Colonic mucosa (tissue), 4 donors: ENCODE measurements at places on chromosomes 3 and 15. TPM values are rescaled to one million over a fixed set of nuclear protein-coding genes. Genes with fewer than 3 reads are reported as not detected.

GRCh38 chr3:126548556-126549466 lies 9.9 kb downstream of the C3orf22 start:
- no peak overlapping the region for H3K27ac ChIP-seq
- H3K4me1 ChIP-seq = no peaks in the 10 kb centered on the region
- H3K4me3 ChIP-seq = no peak overlapping the region
- no peaks in the 10 kb centered on the region for H3K36me3 ChIP-seq
- H3K27me3 ChIP-seq = no peaks in the 10 kb centered on the region
- peak; percentile 11 for DNase-seq

GRCh38 chr3:128813097-128813496 lies 66.3 kb upstream of the ACAD9 start:
- H3K27ac ChIP-seq = no peak overlapping the region
- DNase-seq = no peak
- no peaks in the 10 kb centered on the region for H3K4me1 ChIP-seq
- no peaks in the 10 kb centered on the region for H3K27me3 ChIP-seq
- no peak overlapping the region for H3K4me3 ChIP-seq

- H3K4me3 ChIP-seq = no peak overlapping the region
- H3K36me3 ChIP-seq = no peaks in the 10 kb centered on the region
These were observed 6.4 kb downstream of the SUCNR1 start for GRCh38 chr3:151879679-151880415.

DNA sequence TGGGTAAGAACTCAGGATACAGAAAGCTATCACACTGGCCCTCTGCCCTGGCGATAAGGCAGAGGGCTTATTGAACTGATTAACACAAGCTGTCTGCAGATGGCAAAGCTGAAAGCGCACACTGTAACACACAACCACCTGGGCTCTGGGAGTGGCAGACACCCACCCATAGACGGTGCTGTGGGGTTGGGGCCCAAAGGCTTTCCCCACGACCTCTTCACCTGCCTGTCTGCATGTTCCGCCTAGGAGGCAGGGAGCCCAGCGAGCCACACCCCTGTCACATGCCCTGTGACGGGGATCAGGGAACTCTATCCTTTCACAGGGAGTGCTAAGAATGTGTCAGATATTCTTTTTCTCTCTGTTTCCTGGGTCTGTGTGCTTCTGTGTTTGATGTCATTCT lies 12.1 kb upstream of the TFG start:
- no peaks in the 10 kb centered on the region for H3K4me1 ChIP-seq
- no peaks in the 10 kb centered on the region for H3K36me3 ChIP-seq
- no peak overlapping the region for H3K4me3 ChIP-seq
- no peak for DNase-seq

GRCh38 chr3:183797996-183798395 lies 27.4 kb downstream of the MAP6D1 start:
- H3K4me3 ChIP-seq = no peak overlapping the region
- H3K27ac ChIP-seq = no peak overlapping the region
- H3K27me3 ChIP-seq = no peaks in the 10 kb centered on the region
- H3K4me1 ChIP-seq = no peaks in the 10 kb centered on the region
- peaks cover 7% of the 10 kb centered on the region for H3K36me3 ChIP-seq
- no peak for DNase-seq

GRCh38 chr3:157559401-157559800 lies 56.2 kb upstream of the VEPH1 start:
- no peak overlapping the region for H3K4me3 ChIP-seq
- DNase-seq = no peak
- H3K36me3 ChIP-seq = no peaks in the 10 kb centered on the region
- no peaks in the 10 kb centered on the region for H3K27me3 ChIP-seq

DNA sequence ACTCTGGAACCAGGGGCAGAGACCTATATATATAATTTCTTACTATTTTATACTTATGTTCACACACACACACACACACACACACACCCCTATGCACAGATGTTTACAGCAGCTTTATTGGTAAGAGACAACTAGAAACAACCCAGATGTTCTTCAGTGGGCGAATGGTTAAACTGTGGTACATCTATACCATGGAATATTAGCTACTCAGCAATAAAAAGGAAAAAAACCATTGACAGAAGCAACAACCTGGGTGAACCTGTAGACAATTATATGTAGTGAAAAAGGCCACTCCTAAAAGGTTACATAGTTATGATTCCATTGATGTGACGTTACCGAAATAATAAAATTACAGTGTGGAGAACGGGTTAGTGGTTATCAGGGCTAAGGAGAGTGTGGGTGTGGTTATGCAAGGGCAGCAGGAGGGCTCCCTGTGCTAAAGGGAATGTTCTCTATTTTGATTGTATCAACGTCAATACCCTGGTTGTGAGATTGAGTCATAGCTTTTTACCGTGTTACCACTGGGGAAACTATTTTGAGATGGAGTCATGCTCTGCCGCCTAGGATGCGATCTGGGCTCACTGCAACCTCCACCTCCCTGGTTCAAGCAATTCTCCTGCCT lies 85.5 kb downstream of the FLNB start:
- H3K4me3 ChIP-seq = no peak overlapping the region
- peaks cover 6% of the 10 kb centered on the region for H3K36me3 ChIP-seq
- DNase-seq = no peak
- H3K27ac ChIP-seq = no peak overlapping the region
- no peaks in the 10 kb centered on the region for H3K27me3 ChIP-seq

GRCh38 chr3:72993391-72993790 lies 3.2 kb upstream of the PPP4R2 start:
- H3K27me3 ChIP-seq = no peaks in the 10 kb centered on the region
- no peak overlapping the region for H3K4me3 ChIP-seq
- peaks cover 10% of the 10 kb centered on the region for H3K4me1 ChIP-seq
- no peak overlapping the region for H3K27ac ChIP-seq
- no peak for DNase-seq
- H3K36me3 ChIP-seq = no peaks in the 10 kb centered on the region

- H3K4me1 ChIP-seq = no peaks in the 10 kb centered on the region
- H3K36me3 ChIP-seq = no peaks in the 10 kb centered on the region
- no peaks in the 10 kb centered on the region for H3K27me3 ChIP-seq
- no peak for DNase-seq
- no peak overlapping the region for H3K4me3 ChIP-seq
These were observed 257.4 kb downstream of the PLOD2 start for GRCh38 chr3:145903472-145904013.

GRCh38 chr3:55619046-55619808 lies 132.1 kb upstream of the WNT5A start:
- no peak overlapping the region for H3K27ac ChIP-seq
- no peaks in the 10 kb centered on the region for H3K4me1 ChIP-seq
- H3K27me3 ChIP-seq = no peaks in the 10 kb centered on the region
- DNase-seq = no peak

GRCh38 chr15:98503970-98504369 lies 144.4 kb upstream of the IGF1R start:
- H3K27me3 ChIP-seq = no peaks in the 10 kb centered on the region
- no peak overlapping the region for H3K27ac ChIP-seq
- H3K4me3 ChIP-seq = no peak overlapping the region
- H3K4me1 ChIP-seq = no peaks in the 10 kb centered on the region
- no peak for DNase-seq

DNA sequence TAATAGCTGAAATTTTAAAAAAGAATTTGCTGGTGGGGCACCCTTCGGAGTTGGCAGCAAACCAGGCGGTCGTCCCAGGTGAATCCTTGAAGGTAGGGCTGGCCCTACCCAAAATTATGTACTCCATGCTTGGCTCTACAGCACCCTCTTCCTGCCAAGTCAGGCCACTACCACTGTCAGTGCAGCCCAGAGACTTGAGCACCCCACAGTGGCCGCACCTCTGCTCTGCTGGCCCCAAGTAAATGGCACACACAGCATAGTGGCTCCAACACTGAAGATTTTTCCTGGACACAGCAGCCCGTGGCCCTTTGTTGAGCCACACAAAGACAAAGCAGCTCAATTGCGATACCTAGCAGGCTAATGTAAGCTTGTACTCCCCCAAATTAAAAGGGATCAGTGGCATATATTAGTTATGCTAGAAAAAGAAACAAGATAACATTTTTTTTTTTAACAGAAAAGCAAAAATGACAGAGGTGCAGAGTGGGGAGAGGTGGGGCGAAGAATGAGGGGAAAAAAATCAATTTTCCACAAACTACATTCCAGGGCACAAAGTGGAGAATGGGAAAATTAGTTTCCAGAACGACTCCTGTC lies 250.5 kb downstream of the UACA start:
- H3K36me3 ChIP-seq = no peaks in the 10 kb centered on the region
- H3K4me3 ChIP-seq = no peak overlapping the region
- no peak overlapping the region for H3K27ac ChIP-seq
- H3K4me1 ChIP-seq = no peaks in the 10 kb centered on the region
- peak; percentile 41 for DNase-seq

GRCh38 chr15:51448622-51449399 lies 107.4 kb downstream of the GLDN start:
- H3K4me1 ChIP-seq = no peaks in the 10 kb centered on the region
- H3K4me3 ChIP-seq = no peak overlapping the region
- H3K27me3 ChIP-seq = no peaks in the 10 kb centered on the region

The GPR62 gene
- not detected for total RNA-seq

The NOX5 gene
- 0.05 TPM for total RNA-seq

The SLC9C1 gene
- 0.13 TPM for total RNA-seq

The WDR6 gene
- 150 TPM for total RNA-seq

The SEC22A gene
- 18.7 TPM for total RNA-seq
